ENCODE measurements at places on chromosomes 5 and 9.

GRCh38 chr5:68428231-68428811 lies 212.8 kb downstream of the PIK3R1 start:
- DNase-seq = no peak

GRCh38 chr9:98236901-98237487 lies 18.5 kb downstream of the TBC1D2 start:
- no peak for DNase-seq

DNA sequence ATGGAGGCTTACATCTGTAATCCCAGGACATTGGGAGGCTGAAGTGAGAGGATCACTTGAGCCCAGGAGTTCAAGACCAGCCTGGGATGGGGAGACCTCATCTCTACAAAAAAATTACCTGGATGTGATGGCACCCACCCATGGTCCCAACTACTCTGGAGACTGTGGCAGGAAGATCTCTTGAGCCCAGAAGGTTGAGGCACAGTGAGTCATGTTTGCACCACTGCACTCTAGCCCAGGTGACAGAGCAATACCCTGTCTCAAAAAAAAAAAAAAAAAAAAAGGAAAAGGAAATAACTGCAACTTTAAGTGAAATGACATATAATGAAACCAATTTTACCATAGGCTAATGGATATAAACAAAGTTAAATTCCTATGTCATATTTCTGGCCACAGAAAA lies 152.1 kb upstream of the DHFR start:
- DNase-seq = no peak

DNA sequence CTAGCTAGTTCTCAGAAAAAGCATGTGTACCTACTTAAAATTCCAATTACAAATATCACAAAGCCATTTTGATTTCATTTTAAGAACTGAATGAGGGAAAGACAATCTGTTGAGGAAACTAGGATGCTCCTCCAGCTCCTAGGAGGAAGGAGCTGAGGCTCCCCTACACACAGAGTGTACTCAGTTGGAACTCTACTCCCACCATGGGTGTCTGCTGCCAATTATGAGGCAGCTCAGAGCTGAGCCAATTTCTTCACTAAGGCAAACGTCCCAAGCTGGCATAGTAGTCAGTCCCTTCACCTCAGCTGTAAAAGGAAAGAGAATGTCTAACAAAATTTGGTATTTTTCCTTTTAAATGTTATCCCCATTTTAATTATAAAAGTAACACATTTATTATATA lies 300.0 kb upstream of the TRPC7 start:
- no peak for DNase-seq

DNA sequence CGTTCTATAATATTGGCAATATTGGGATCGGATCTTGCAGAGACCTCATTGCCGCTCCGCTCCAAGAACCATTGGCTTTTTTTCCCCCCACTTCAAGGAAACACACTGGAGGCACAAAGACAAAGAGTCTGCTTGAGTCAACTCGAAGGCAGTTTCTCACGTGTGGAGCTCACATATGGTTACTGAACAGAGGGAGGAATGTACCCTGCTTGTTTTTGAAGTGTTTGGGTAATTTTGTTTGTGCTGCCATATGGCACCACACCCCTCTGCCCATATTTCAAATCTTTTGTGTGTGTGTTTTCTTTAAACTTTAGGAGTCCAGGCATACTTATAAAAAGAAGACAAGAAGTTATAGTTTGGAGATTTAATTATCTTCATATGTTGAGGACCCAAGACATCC lies 595.9 kb downstream of the DTWD2 start:
- no peak for DNase-seq

DNA sequence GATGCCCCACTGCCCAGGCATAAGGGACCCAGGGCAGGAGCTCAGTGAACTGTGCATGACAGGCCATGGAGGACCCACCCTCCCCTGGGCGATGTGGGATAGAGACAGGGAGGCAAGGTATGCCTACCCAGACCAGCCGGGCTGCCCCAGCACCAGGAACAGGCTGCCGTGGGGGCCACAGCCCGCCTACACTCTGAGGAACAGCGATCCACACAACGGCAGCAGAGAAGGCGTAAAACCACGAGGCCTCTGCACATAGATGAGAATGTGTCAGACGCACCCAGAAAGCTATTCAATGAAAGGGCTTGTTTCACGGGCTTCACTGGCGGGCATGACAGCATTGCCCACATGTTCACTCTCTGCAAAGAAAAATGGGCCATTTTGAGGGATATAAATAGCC lies 49.5 kb downstream of the SEMA4D start:
- peak; percentile 34 for DNase-seq

- no peak for DNase-seq
Observed at GRCh38 chr5:125298746-125299379, 552.4 kb upstream of the ZNF608 start.

DNA sequence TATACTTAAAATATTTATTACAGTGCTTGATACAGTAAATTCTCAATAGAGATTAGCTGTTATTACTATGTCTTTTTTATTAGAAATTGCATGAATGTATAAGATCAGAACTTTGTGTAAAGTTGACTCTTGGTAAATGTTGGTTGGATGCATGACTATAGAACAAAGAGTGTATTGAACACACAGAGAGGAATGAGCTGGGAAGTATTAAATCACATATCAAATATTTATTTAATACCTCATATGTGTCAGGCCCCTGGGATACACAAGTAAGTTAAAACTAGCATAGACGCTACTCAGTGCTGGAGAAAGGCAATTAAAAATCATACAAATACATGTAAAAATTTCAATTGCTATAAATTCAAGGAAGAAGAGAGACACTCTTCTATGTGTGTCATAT lies 550.7 kb upstream of the TLE4 start:
- DNase-seq = no peak

All from stimulated activated CD4-positive, alpha-beta T cell treated with anti-CD3 and anti-CD28 coated beads, Interleukin-15, amount 100 ng/mL, for 48 hours (primary cell).